ENCODE measurements at places on chromosomes 6 and 20.

- DNase-seq: no peak
Measured at GRCh38 chr20:5720696-5721095, 29.5 kb upstream of the SHLD1 start.

DNA sequence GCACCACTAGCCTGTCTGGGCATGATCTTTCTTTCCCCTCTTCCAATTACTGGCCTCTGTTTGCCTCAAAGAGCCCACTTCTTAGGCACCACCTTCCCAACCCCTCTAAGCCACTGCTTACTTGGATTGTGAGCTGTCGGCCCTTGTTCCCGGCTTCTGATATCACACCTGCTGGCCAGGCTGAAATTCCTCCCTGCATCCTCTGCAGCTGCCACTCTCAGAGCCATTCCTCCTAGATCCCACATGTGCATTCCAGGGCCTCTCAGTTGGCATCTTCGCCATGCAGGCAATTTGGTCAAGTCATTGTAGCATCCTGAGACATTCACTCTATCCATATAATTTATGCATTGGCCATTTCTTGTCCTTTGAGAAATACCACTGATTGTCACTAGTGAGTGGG is 135.9 kb downstream of the OLIG3 start:
- DNase-seq: no peak

GRCh38 chr6:14440940-14441781 is 323.6 kb downstream of the CD83 start:
- DNase-seq: peak; percentile 47

DNA sequence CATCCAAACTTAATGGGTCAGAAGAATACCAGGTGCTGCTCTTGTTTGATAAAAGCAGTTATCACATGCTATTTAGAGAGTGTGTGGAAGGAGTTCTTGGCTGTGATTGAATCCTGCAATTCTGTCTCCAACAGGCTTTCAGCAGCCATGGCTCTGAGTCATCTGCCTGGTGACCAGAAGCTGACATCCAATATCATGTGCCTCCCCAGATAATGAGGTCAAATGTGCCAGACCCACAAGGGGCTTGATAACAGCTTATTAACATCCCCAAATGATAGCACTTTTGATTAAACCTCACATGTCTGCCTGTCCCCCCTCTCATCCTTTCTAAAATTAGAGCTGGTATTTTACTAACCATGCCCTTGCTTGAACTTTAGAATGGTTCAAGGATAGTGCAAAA is 175.7 kb upstream of the PLN start:
- DNase-seq: no peak

GRCh38 chr6:116030770-116031169 is 29.9 kb downstream of the FRK start:
- DNase-seq: no peak

DNA sequence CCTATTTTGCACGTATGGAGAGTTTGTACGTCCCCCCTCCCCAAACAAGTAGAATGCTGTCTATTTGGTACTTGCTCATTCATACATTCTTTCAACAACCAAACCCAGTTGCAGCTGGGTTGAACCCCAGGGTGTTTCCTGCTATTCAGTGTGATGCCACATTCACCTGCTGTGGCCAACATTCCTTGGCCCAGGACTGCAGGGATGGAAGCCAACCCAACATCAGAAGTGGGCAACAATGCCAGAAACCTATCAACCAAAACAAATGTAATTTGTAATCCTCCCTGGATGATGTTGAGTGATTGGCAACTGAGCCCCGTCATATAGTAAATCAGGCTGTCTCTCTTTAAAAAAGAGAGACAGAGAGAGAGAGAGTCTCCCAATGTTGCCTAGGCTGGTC is 8.9 kb downstream of the NT5E start:
- DNase-seq: no peak

GRCh38 chr6:118101831-118102345 is 194.8 kb downstream of the SLC35F1 start:
- DNase-seq: no peak

GRCh38 chr6:161434350-161434749 is 160.5 kb upstream of the AGPAT4 start:
- no peak for DNase-seq

DNA sequence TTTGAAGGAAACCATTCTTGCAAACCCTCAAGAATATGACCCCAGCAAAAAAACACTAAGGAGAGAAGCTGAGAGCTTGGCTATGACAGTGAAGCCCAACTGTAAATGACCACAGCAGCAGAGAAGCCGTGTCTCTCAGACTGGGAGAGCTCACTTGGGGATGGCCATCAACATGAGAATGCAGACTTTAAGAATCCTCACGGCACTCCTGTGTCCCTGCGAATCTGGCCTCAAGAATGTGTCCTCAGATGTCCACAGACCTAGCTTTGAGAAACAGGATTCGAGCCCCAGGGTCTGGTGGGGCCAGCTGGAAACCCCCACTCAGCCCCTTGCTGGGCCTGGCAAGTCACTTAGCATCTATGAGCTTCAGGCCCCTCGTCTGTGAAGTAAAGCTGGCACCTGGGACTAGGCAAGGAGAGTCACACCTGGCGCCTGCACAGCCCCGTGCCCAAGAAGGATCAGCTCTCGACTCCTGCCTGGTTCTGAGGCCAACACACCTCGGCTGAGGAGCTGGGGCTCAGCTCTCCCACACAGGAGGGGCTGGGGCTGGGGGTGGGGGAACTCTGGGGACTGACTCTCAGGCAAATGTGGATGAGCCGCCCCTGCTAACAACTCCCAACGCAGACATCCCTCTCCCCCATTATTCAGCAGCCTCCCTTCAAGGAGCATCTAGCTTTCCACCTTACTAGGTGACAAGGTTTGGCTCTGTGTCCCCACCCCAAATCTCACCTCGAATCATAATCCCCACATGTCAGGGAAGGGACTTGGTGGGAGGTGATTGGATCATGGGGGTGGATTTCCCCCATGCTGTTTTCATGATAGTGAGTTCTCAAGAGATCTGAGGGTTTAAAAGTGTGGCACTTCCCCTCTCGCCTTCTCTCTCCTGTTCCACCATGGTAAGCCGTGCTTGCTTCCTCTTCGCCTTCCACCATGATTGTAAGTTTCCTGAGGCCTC is 97.7 kb downstream of the GRM4 start:
- DNase-seq: no peak

Measured in NCI-H1092 treated with DMSO at 0.1 percent for 48 hours (cell line).